ENCODE measurements at places on chromosomes 11 and 22.

DNA sequence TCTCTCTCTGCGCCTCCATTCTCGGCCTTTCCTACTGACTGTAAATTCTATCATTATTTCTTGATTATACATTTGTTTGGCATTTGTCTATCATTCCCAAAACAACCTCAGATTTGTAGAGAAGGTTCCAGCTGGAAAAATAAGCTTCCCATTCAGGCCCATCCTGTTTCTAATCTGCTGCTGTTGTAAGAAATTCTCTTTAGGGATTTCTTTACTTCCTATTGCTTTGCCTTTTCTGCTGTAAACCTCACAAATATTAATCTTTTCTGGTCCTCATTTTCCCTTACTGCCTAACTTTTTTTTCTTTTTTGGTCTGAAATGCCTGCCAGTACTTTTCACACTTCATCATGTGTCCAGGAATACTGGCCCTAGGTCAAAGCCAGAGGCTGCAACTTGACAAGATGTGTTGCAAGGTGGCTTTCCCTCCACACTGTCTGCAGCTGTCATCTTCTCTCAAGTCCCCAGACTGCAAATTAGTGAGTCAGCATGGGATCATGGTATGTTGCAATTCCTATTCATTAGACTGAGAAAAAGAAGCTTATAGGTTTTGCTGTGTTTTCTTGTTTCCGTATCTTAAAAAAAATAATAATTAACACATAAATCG, 858.7 kb upstream of the CHORDC1 start:
- no peak for DNase-seq

DNA sequence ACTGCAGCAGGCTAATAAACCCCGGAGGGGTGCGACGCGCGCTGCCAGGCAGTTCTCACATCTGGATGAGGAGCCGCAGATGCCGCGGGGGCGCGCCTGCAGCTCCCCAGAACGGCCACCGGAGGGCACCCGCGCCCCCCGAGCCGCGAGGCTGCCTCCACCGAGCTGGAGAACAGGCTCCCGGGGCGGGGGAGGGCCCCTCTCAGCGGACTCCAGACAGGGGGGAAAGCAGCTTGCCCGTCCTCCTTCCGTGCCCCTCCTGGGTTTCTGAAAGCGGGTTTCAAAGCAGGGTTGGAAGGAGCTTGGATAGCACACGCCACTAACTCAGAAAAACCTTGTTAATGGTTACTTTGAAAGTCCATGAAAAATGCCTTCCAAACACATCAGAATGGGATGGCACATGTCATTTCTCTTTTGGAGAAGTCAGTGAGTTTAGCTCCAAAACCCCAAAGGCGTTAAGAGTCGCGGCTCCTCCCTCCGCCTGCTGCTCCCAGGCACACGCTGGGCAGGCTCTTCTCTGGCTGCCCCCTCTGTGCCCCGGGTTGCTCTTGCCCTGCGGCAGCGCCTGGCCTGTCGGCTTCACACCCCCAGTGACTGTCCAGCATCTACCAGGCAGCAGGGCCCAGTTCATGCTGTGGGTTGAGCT, 317.8 kb downstream of the NTM start:
- DNase-seq: peak; percentile 42

DNA sequence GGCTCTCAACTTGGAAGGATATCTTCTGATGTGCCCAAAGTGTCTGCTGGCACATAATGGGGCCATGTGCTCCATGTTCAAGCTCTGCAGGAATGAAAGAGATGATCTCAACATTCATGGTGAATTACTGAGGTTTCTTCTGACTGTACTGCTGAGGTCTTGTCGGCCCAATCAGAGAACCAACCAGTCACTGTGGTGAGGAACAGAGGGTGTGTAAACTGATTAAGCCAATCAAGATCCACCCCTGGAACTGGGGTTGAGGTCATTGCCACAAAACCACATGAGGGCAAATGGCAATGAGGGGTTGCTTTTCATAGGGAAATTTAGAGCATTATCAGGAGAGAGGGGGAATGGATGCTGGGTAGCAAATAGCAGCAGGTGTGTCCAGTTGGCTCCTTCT, 152.3 kb upstream of the RAG2 start:
- no peak for DNase-seq

DNA sequence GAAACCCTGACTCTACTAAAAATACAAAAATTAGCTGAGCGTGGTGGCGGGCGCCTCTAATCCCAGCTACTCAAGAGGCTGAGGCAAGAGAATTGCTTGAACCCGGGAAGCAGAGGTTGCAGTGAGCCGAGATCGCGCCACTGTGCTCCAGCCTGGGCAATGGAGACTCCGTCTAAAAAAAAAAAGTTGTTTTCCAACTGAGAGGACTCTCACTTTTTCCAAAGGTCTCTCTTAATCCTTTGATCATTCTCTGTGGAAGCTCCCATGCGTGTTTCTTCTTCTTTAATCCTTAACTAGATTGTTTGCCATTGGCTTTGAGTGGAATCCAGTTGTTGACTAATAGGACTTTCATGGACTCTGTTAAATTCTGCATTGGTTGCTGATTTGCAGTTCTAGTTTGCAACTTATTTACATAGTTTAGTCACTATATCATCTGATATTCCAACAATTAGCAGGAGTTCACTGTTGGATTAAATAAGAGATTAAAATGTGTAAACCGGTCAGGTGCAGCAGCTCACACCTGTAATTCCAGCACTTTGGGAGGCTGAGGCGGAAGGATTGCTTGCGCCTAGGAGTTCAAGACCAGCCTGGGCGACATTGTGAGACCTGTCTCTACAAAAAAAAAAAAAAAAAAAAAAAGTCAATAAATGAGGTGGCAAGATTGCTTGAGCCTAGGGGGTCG, 79.7 kb downstream of the C22orf31 start:
- no peak for DNase-seq

GRCh38 chr11:69086152-69087132, 37.7 kb downstream of the TPCN2 start:
- no peak for DNase-seq

DNA sequence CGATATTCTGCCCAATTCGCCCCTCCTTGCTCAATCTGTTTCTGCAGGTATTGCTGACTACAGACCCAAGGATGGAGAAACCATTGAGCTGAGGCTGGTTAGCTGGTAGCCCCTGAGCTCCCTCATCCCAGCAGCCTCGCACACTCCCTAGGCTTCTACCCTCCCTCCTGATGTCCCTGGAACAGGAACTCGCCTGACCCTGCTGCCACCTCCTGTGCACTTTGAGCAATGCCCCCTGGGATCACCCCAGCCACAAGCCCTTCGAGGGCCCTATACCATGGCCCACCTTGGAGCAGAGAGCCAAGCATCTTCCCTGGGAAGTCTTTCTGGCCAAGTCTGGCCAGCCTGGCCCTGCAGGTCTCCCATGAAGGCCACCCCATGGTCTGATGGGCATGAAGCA, 9.2 kb upstream of the SLC35E4 start:
- DNase-seq: no peak

GRCh38 chr22:30825711-30826505, 131.2 kb downstream of the OSBP2 start:
- no peak for DNase-seq

DNA sequence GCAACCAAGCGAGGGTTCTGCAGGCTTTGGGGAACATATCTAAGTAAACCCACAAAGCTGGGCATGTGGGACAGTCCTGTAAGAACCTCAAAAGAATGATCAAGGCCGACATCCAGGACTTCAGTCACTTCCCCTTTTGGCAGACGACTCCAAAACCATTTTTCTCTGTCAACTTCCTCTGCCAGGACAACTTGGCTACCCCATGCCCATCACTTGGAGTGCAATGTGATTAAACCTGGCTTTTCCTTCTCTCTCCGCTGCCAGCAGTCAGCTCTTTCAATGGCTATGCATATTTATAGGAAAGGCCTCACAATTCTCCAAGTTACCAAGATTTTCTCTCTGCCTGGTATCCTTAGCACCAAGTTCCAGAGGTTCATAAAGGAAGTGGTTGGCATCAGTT, 78.9 kb downstream of the C11orf58 start:
- no peak for DNase-seq

- no peak for DNase-seq
Measured at GRCh38 chr11:104275992-104276391, 112.0 kb upstream of the PDGFD start.

- DNase-seq: peak; percentile 18
Measured at GRCh38 chr11:124536520-124536919, 6.9 kb downstream of the OR8B12 start.

DNA sequence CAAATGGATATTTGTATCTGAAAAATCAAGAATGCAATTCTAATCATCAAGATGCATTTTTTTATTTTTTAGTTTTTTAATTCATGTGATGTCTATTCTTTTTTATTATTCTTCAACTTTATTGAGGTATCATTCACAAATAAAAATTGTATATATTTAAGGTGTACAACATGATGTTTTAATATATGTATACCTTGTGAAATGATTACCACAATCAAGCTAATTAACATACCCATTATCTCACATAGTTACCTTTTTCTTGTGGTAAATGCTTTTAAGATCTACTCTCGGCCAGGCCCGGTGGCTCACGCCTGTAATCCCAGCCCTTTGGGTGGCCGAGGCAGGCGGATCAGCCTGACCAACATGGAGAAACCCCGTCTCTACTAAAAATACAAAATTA, 3.7 kb downstream of the HBB start:
- no peak for DNase-seq

DNA sequence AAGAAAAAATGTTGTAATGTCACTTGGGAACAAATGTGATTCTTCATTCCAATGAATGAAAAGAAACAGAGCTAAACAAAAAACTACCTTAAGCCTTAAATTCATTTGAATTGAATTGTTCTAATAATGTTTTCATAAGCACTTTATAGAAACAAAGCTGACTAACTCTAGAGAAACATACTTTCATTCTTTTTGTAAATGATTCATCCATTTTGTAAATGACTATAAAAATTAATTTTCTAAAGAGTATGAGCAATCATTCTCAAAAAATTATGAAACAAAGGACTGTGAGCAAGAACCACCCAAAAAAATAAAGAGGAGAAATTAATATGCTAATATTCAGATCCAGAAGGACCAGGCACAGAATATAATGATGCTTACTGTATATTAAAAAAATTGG, 986.5 kb upstream of the CHORDC1 start:
- no peak for DNase-seq

DNA sequence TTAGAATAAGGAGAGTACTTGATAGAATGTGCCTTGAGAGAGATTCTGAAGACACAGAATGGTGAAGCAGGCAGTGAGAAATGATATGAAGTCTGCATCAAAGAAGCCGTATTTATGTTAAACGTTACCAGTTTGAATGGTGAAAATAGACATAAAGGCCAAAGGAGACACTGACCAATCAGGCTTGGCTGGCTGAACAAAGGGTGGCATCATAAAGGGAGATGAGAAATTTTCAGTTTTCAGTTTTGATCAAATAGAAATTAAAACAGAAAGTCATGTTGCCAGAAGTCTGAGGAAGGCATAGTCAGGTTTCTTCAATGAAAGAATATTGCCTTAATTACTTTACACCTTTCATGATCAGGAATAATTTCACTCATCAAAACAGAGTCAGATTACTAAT, 6.6 kb downstream of the OR51F1 start:
- DNase-seq: no peak

GRCh38 chr22:49586244-49586748, 241.4 kb downstream of the BRD1 start:
- DNase-seq: no peak

DNA sequence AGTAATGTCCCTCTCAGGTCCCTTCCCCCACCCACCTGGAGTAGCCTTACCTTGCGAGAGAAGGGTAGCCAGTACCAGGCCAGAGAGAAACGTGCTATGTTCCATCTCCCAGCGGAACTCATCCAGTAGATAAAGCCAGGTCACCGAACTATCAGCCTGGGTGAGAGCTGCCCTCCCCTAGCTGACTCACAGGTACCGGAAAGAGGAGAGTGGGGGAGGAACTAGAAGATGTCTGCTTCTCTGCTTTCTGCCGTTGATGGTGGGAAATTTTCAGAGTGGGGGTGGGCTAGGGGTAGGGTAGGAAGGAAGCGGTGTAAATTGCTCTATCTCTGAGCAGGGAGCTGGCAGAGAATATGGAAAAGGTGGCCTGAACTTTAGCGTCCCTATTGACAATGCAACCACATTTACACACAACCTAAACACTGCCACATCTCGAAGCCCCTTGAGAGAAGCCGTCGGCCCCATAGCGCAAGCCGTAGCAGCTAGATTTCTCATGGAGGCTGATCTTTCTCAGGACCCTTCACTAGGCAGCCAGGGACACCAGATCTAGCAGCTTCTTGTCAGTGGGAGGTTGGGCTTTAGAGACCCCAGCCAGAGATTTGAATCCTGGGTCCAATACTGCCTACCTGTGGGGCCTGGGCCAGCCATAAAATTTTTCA, at the start of gene CD3D:
Gene CD3D, minus strand, starts transcription at position 203 of the 659 bp plus-strand sequence. Its CDS starts 98 bp downstream, at position 105.
- DNase-seq: no peak

DNA sequence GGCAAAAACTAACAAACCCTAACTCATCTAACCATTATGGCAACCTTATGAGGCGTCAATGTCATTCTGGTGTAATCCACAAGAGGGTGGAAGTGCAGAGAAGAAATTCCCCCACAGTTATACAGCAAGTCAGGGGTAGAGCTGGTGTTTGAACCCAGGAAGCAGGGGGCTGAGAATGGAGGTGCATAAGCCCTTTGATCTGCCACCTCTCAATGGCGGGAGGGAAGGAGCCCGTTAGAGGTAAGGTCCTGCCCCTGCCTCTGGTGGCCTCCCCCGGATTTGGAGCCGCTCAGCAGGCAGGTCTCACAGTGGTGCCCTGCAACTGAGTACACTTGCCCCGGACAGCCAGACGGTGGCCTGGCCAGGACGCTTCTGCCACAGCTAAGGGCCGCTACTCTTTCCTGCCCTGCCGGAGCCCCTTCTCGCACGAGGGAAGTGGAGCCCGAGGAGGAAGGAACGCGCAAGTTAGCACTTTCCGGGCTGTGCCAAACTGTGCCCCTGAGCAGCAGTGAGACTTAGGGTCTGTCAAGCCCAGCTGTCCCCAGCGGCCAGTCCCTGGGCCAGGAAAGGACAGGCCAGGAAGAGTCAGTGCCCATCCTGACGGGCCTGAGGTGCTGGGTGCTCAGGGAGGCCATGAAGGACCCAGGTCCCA, 1.1 kb downstream of the FXYD2 start:
- no peak for DNase-seq
